Endothelial cell (in vitro differentiated cells): ENCODE measurements at places on chromosomes 1 and 21.

DNA sequence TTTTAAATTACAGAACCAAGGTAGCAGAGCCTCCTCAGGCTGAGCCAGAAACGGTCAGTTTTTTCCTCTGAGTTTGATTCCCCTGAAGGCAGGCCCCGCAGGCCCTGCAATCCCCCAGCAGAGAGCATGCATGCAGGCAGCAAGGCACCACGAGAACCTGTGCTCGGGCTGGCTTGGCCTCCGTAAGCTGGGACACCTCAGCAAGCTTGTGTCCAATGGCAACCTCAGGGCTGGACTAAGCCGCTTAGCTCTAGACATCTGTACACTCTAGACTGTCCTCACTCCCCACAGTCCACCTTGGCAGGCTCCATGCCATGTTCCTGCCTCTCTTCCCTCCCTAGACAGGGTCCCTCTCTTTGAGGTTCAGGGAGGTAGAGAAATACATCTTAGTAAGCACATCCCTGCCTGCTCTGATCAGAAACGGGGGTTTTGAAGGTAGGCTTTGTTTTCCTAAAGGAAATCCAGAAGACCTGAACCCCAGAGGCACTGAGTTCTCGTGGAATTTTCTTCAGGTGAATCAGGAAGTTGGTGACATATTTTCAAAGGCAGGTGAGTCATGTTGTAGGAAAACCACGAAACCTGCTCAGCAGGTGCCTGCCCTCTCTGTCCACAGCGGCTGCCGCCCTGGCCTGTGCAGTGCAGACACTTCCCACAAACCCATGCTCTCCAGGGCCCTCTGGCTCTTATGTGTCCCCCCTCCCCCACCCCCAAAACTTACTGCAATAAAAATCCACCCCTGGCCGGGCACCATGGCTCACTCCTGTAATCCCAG is 7.0 kb downstream of the TMEM63A start:
- no peak for DNase-seq

- DNase-seq = no peak
Observed at GRCh38 chr1:35080171-35080854, 1.1 kb downstream of the ZMYM1 start.

DNA sequence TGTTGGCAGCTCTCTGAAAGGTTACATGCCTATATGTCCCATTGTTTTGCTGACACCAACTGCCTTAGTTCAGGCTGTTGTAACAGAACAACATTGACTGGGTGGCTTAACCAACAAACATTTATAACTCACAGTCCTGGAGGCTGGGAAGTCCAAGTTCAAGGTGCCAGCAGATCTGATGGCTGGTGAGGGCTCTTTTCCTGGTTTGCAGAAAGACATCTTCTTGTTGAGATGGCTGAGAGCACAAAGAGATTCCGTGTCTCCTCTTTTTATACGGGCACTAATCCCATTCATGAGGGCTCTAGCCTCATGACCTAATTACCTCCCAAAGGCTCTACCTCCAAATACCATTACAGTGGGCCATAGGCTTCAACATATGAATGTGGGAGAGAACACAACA is 10.2 kb upstream of the STMN1 start:
- DNase-seq = no peak

DNA sequence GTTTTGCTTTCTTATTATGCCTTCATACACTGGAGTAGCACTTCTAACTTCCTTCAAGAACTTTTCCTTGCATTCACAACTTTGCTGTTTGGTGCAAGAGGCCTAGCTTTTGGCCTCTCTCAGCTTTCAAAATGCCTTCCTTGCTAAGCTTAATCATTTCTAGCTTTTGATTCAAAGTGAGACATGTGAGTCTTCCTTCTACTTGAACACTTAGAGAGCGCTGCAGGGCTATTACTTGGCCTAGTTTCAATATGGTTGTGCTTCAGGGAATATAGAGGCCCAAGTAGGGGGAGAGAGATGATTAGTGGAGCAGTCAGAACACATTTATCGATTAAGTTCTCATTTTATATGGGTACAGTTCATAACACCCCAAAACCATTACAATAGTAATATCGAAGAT is 12.4 kb downstream of the ANGEL2 start:
- DNase-seq = no peak

- DNase-seq = no peak
Observed at GRCh38 chr1:27682351-27682944, 10.5 kb upstream of the IFI6 start.

- no peak for DNase-seq
Observed at GRCh38 chr1:83087851-83088250, 911.1 kb downstream of the TTLL7 start.

- DNase-seq = no peak
Observed at GRCh38 chr1:238895911-238896310, 490.5 kb upstream of the CHRM3 start.

GRCh38 chr21:44006017-44006619 is 6.0 kb upstream of the TRAPPC10 start:
- no peak for DNase-seq

GRCh38 chr1:239155466-239156091 is 230.8 kb upstream of the CHRM3 start:
- DNase-seq = no peak

DNA sequence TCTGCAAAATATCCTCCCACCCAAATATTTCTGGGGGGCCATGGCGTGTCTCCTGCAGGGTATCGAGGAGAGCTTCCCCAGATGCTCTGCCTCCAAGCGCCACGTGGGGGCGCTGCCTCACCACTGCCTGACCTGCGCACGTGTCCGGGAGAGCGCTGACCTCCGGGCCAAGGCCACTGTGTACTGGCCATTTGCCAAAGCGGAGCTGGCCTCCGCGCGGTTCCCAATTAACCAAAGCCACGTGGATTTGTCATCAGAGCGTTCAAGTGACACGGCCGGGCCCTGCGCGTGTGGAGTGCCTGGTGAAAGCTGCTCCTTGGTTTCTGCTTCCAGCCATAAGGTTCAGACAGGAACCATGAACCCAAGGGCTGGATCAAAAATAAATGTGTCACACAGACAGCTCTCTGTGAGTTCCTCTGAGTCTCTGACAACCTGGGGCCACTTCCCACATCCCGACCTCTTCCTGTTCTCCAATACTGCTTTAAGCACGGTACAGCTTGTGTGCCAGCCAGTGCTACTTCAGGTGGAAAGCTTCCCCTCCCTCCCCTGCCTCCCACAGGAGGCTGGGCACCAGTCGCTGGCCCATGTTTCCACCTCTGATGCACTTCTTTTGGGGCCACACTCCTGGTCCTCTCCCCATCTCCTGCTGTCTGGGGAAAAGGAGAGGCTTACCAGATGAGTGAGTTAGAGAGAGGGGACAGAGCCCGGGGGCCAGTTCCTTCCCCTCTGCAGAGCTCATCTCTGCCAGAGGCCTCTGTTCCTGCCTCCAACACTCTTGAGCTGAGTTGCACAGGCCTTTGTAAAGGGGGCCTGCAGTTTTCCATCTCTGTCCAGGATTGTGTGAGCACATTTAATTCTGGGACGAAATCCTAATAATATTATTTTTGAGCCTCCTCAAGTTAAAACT is 26.1 kb downstream of the ZP4 start:
- peak; percentile 79 for DNase-seq

DNA sequence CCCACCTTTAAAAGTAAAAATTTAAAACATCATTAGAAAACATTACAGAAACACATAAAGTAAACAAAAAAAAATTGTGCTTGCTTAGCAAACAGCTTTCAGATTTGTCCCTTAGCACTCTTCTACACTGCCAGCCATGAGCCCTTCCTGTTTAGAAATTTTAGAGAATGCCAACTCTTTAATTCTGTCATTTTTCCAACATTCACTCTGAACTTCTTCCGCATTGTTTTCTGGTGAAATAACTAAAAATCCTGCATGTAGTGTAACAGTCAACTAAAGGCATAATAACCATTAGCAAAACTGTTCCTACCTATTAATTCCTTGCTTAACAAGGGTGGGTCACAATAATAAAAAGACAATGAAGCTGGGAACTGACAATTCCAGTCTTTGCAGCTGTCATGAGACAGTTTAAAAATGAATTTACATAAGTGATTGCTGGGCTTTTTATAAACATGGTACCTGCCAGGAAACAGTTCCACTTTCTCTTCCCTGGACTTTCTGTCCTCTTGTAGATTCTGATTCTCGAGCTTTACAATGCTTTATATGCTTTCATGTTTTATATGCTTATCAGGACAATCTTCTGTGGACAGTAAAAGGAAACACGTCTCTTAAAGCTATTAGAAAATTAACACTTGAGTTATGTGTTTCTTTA is 19.0 kb downstream of the GNG12 start:
- DNase-seq = no peak

DNA sequence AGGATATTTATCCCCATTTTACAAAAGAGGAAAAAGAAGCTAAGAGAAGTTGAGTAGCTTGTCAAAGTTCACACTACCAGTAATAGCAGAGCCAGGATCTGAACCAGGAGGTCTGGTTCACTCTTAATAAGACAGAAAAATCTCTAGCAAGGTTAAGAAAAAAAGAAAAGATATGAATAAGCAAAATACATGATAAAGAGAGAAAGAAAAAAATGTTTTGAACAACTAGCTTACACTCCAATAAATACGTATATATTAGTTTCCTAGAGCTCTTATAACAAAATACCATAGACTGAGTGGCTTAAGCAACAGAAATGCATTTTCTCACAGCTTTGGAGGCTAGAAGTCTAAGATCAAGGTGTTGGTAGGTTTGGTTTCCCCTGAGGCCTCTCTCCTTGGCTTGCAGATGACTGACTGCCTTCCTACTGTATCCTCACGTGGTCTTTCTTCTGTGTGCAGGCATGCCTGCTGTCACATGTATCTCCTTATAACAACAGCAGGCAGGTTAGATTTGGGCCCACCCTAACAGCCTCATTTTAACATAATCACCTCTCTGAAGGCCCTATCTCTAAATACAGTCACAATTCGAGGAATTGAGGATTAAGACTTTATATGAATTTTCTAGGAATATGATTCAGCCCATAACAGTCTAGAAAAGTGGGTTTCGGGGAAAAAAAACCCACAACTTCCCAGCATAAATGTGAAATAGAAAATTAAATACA is 60.4 kb downstream of the LEPR start:
- DNase-seq = no peak

DNA sequence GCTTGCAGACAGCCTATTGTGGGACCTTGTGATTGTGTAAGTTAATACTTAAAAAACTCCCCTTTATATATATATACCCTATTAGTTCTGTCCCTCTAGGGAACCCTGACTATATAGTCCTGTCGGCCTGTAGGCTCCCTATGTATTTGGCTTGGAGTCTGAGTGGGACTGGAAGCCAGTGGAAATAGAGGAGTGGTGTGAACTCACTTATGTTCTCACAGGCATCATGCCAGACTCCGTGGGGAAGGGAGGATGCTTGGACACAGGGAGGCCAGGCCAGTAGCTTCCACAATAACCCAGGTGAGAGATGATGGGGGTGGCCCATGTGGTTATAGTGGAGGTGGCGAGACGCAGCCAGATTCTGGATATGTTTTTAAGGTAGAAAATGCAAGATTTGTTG is 136.7 kb upstream of the SYT6 start:
- no peak for DNase-seq
